A549 treated with CORT108297 at 1 μM for 4 hours (cell line): ENCODE measurements at places on chromosomes 7 and 10. TPM values are rescaled to one million over a fixed set of nuclear protein-coding genes. Genes with fewer than 3 reads are reported as not detected.

Gene CDNF
- 0.85 to 1.3 TPM (median 1.1 TPM) in 5 replicates for total RNA-seq

Gene NEUROD6
- not detected in 5 replicates for total RNA-seq

Gene HIPK2
- 19.4 to 35.0 TPM (median 27.6 TPM) in 5 replicates for total RNA-seq

Gene LGI1
- not detected in 5 replicates for total RNA-seq

Gene ASIC3
- total RNA-seq = 4.3 to 12.9 TPM (median 10.4 TPM) in 5 replicates

Gene RELN
- 0.01 to 0.14 TPM (median 0.07 TPM) in 4 of 5 replicates, not detected in the other for total RNA-seq

Gene FOXL3
- not detected in 5 replicates for total RNA-seq

Gene PVRIG
- total RNA-seq = not detected in 5 replicates

Gene SH2D4B
- total RNA-seq = 0.03 to 0.07 TPM (median 0.05 TPM) in 3 of 5 replicates, not detected in the others

Gene ACHE
- 2.1 to 2.7 TPM (median 2.5 TPM) in 5 replicates for total RNA-seq

Gene GSTO2
- 2.1 to 2.3 TPM (median 2.2 TPM) in 5 replicates for total RNA-seq

Gene DPYSL4
- 15.0 to 20.0 TPM (median 18.9 TPM) in 5 replicates for total RNA-seq

Gene MEST
- 32.4 to 41.1 TPM (median 39.4 TPM) in 5 replicates for total RNA-seq

Gene ANXA8L1
- total RNA-seq = 86.4 to 129 TPM (median 111 TPM) in 5 replicates

Gene TMEM236
- total RNA-seq = 0.05 to 0.13 TPM (median 0.08 TPM) in 5 replicates

Gene TRIM56
- total RNA-seq = 10.5 to 14.9 TPM (median 12.8 TPM) in 5 replicates

Gene PPIF
- total RNA-seq = 137 to 203 TPM (median 148 TPM) in 5 replicates

Gene TAC1
- not detected in 5 replicates for total RNA-seq

Gene CYP2C19
- total RNA-seq = not detected in 5 replicates

Gene HOXA4
- 1.5 to 2.7 TPM (median 2.3 TPM) in 5 replicates for total RNA-seq

Gene PARD3
- 57.0 to 88.0 TPM (median 71.0 TPM) in 5 replicates for total RNA-seq

Gene LEP
- not detected in 5 replicates for total RNA-seq

Gene FFAR4
- total RNA-seq = 0.14 to 0.25 TPM (median 0.22 TPM) in 5 replicates

Gene THSD7A
- 1.5 to 2.6 TPM (median 2.3 TPM) in 5 replicates for total RNA-seq

Gene H2BK1
- not detected in 5 replicates for total RNA-seq

Gene R3HCC1L
- 12.4 to 15.9 TPM (median 14.3 TPM) in 5 replicates for total RNA-seq

Gene CARD11
- 1.0 to 2.2 TPM (median 1.6 TPM) in 5 replicates for total RNA-seq

Gene ASB10
- not detected in 5 replicates for total RNA-seq

Gene YAE1
- 18.6 to 27.2 TPM (median 19.6 TPM) in 5 replicates for total RNA-seq

Gene LBX1
- total RNA-seq = not detected in 5 replicates

Gene CLEC2L
- total RNA-seq = 0.08 to 0.13 TPM (median 0.11 TPM) in 5 replicates
